Activated gamma-delta T cell treated with Interleukin-2 at 50 U/mL for 16 hours (primary cell): ENCODE measurements at places on chromosomes 3 and 15.
A peak's percentile ranks its signal among the peaks of the same experiment; 100 is the strongest.

GRCh38 chr3:72190050-72190449 lies 405.1 kb upstream of the PROK2 start:
- DNase-seq = no peak

DNA sequence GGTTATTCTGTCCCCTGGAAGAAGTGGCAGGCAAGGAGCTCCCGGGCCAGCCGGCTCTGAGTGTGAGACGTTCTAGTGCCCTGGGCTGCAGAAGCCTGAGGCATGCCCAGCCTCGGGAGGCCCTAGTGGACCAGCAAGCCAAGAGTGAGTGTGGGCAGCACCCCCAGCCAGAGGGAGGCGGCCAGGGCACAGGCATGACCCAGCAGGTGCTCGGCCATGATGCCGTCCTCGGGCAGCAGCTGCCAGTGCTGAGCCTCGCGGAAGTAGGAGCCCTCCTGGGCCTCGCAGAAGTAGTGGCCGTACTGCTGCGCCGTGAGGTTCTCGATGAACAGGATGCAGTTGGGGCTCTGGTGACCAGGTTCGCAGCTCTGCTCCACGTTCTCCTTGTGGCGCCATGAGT lies 23.3 kb downstream of the SEMA7A start:
- DNase-seq = no peak

GRCh38 chr3:29099296-29099695 lies 181.6 kb upstream of the RBMS3 start:
- no peak for DNase-seq

DNA sequence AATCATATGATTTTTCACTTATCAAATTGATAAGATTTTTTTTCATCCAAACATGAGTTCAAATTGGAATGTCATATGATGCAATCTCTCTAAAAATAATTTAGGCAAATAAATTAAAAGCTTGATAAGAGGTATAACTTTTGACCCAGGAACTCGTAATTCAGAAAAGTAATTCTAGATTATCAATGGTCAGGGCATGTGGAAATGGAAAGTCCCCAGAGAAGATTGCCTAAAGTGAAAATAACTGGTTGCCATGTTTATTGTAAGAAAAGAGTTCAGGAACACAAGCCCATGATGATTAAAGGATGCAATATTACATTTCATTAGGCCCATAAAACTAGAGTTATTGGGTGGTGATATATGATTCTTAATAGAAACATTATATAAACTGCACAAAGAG lies 1514.8 kb downstream of the SI start:
- DNase-seq = no peak

- DNase-seq = no peak
Observed at GRCh38 chr3:181609030-181609767, 102.5 kb upstream of the SOX2 start.

DNA sequence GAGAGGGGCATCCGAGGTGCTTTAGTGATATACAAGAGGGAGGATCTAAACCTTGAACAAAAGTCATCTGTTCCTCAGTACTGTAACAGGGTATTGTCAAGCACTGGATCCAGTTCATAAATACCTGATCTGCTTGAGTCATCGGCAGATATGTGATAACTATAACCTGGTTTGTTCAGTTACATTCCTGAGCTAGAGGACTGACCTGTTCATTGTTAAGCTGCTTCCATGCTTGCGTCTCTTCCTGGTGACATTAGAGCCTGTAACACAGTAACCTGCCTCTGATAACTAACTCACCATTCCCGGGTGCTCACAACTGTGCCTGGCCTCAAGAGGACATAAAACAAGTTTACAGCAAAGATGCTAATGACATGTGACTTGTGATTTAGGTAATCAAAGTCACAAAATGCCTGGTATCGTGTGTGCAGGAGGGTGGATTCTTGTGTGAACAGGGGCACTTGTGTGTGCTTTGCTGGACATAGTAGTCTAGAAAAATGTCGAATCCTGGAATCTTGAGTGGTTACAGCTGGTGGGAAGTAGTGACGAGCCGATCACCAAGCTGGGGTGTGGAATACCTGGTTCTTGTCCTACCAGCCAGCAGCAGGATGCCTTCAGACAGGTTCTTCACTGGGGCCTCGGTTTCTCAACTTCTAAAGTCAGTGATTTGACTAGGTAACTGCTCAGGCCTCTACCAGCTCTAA lies 30.9 kb upstream of the POLR2M start:
- no peak for DNase-seq

GRCh38 chr3:27659279-27660021 lies 62.7 kb downstream of the EOMES start:
- DNase-seq = peak; percentile 46

DNA sequence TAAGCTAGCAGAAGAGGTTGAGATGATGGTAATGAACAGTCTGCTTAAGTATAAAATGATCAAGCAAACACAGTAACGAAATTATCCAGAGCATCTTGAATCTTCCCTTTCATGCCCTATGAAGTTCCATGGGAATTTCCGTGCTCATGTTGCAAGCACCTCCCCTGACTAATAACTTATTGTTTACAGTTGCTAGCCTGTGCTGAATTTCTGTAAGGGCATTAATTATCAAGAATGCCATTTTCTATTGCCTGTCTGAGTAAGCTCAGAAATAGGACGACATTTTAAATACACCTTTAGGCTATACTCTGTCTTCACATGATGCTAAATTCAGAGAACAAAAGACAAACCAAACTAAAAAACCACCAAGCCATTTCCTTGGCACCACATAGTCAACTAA lies 257.5 kb upstream of the LRTM1 start:
- no peak for DNase-seq

DNA sequence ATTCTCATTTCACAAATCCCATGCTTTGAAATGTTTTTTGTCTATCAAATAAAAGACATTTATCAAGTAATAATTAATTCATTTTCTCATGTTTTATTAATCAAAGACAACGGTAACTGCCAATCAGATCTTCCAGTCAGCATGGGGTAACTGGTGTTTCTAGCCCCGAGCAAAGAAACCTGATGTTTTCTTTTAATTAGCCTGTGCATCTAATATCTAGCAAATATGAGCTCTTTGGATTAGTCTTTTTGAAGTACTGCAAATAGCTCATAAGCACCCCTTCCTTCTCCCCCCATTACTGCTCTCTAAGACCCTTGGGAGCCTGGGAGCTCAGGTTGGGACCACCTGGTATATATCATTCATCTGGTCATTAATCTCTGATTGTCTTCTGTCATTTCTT lies 43.1 kb upstream of the SRGAP3 start:
- DNase-seq = no peak

DNA sequence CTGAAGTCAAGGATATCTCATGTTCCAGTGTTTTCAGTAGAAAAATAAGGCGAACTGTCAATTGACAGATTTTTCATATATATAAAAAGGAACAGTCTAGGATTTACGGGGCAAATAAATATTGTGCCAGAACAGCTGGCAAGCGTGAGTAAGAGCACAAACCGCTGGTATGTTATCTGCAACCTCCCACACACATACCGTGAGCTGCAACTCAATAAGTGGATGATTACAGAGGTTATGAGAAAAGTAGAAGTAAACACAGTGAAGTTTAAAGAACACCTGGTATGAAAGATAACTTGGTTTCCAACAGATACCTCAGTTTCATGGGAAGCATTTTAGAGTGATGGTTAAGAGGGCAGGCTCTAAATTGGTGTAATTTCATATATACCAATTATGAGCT lies 733.4 kb downstream of the TUSC7 start:
- no peak for DNase-seq

DNA sequence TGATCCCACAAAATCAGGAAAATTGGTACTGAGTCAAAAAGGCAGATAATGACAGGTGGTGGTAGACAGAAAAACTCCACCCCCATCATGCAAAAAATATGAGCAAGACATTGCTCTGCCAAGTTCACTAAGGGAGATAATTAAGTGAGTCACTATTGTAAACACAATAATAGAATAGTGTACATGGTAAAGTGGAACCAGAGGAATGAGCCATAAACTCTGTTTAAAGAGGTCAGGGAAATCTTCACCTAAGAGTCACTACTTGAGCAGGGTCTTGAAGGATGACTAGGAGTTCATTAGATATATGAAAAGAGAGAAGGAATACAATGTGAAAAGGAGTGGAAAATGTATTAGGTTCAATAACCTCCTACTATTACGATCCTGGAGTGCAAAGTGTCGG lies 213.4 kb upstream of the PEX5L start:
- no peak for DNase-seq

- no peak for DNase-seq
Observed at GRCh38 chr3:188176476-188176875, 22.5 kb downstream of the LPP start.

DNA sequence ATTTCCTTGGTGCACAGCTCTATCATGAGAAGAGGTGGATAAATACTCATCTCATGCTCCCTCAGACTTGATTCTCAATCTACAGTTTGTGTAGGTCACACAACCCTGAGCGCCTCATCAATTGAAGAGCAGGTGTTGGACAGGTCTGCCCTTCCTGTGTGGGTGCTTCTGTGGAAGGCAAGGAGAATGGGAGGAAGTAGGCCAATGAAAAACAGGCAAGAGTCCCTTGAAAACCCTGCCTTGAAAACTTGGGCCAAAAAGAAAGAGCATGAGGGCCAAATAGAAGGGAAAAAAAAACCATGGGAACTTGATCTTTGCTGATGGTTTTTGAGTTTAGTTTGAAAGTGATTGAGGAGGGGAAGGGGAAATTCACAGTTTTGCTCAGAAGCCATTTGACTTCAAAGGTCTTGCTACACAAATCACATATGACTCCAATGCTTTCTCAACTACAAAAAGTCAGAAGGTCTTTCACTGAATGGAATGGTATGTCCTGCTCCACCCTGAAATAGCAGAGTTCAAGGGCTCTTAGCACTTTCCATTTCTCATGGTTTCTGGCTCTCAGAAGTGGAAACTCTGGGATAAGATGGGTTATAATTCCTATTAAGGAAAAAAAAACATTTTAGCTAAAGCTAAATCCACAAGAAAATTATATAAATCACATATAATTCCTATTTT lies 37.2 kb upstream of the TM4SF1 start:
- no peak for DNase-seq
